Muscle of back (tissue), 13 donors: ENCODE measurements at places on chromosomes 11 and 22. TPM values are rescaled to one million over a fixed set of nuclear protein-coding genes. Genes with fewer than 3 reads are reported as not detected.

GRCh38 chr22:46826438-46827135, 64.1 kb downstream of the TBC1D22A start:
- no peak for DNase-seq

The TUBA8 gene
- polyA plus RNA-seq, result 15.3 TPM

The SFI1 gene
- polyA plus RNA-seq, result 7.7 TPM

The RIC3 gene
- 0.23 TPM for polyA plus RNA-seq

The IL18 gene
- 0.69 TPM for polyA plus RNA-seq
